ENCODE measurements at places on chromosomes 1 and 21.

GRCh38 chr1:1806890-1807289, 28.6 kb upstream of the NADK start:
- DNase-seq, result no peak

DNA sequence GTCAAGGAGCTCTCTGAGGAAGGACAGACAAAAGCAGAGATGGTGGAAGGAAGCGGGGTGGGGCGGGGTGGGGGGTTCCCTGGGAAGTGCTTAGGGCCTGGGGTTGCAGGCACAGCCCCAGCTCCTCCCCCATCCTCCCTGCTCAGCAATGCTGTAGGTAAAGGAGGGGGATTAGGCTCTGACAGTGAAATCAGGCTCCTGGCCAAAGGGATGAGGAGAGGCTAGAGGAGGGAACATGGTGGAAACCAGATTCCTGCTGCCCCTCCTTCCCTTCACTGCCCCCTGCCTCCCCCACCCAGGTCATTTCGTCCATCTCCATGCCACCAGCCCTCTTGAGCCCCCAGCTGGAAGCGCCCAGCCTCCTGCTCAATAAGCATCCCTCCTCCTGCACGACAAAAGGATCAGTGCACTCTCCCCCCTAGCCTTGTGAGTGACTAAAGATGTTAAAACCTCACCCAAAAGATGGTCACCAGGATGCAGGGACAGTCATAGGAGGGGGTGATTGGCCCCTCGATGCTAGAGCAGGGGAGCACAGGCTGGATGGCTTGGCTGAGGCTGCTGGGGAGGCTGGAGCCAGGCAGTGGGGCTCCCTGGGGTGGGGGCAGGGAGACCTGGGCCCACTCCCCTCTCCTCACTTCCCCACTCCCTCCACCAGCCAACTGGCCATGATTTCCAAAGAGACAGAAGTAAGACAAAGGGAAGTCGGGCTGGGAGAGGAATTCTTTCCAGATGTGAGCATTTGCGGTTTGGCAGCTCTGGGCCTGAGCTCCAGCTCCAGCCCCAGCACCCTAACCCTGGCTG, 2.2 kb upstream of the CRABP2 start:
- no peak for DNase-seq

- DNase-seq, result no peak
Observed at GRCh38 chr21:42455196-42455595, 40.8 kb downstream of the RSPH1 start.

- DNase-seq, result no peak
Observed at GRCh38 chr1:6523566-6523965, 30.7 kb downstream of the NOL9 start.

DNA sequence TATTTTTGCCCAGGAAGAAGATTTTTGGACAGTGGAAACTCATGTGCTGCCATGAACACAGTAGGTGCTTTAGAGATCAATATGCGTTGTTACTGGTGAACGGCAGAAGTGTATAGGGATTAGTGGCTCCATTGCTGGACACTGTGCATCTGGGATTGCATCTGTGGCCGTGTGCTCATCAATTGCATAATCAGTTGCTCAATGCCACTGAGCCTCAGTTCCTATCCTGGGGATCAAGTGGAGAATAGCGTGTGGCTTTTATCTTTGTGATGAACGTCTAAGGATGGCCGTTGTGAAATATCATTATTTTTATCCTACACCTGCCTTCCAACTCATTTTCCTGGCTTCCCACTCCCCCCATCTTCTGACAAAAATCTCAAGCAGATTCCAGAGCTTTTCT, 5.4 kb downstream of the TNN start:
- DNase-seq, result no peak

- DNase-seq, result no peak
Observed at GRCh38 chr1:68181165-68181556, 51.2 kb downstream of the WLS start.

DNA sequence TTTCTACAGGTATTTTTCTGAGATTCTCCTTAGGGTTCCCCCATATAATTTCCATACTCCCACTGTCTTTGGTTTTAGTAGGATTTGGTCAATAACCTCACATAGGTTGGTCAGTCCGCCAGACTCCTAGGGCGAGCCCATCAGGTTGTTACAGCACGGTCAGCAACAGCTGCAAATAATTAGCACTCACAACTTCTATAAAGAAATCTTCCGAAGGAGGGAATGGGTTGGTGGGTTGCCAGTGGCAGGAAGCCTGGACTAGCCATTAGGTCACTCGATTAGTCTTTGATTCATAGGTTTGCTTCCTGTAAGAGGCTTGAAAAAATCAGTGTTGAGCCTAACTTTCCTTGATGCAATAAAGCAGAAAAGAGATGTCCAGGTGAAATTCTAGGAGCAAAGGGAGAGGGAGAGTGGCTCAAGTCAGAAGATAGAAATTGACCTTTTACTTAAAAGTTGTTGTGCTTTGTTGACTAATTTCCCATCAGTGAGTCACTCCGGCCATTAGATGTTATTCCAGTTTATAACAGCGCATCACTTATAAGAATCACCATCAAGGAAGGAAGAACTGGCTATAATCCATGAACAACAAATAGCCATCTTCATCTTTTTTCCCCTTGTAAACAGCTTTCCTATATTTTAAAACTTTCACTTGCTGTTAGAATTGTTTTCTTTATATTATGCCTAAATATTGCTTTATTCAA, 88.3 kb downstream of the TPR start:
- no peak for DNase-seq

DNA sequence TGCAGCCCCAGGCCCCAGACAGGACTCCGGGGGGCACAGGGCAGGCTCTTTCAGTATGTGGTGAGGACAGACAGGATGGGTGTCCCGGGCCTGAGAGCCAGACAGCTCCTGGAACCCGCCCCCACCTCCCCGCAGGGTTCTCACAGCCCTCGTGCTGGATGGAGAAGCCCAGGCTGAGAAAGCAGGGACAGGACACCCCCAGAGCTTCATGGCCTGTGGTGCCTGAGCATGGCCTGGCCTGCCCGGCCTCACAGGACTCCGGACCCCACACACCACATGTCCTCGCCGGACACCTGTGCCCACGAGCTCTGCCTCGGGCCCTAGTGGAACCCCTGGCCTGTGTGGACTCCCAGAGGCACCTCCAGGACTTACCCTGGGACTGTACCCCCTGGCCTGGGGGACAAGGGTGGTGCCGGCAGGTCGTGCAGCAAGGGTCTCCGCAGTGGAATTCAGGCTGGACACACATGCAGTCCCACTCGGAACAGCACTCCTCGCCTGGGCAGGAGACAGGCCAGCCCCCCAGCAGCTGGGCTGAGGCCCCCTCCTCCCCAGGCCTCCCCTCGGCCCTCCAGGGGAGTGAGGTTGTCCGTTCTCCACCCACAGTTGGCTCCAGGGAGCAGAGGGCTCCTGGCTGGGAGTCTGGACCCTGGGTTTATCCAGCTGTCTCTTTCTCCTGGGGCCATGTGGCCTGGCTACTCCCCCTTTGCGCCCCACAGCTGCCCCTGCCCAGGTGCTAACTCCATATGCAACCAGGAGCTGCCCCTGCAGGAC, 1.2 kb downstream of the TNFRSF18 start:
- no peak for DNase-seq

DNA sequence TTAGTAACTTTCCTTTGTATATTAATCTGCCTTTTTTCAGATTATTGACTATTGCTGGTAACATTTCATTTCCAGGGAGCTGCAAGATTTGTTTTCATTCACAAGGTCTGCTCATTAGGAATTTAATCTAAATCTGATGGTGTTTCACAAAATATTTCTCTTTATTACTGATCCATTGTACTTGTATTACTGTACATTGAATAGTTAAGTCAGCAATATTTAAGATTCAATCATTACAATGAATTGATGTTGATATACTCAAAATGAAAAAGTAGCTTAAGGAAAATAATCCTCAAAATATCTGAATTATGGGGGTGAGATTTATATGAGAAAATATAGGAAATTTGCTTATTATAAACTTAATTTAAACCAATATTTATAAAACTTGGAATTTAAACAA, 308.6 kb upstream of the PBX1 start:
- no peak for DNase-seq

DNA sequence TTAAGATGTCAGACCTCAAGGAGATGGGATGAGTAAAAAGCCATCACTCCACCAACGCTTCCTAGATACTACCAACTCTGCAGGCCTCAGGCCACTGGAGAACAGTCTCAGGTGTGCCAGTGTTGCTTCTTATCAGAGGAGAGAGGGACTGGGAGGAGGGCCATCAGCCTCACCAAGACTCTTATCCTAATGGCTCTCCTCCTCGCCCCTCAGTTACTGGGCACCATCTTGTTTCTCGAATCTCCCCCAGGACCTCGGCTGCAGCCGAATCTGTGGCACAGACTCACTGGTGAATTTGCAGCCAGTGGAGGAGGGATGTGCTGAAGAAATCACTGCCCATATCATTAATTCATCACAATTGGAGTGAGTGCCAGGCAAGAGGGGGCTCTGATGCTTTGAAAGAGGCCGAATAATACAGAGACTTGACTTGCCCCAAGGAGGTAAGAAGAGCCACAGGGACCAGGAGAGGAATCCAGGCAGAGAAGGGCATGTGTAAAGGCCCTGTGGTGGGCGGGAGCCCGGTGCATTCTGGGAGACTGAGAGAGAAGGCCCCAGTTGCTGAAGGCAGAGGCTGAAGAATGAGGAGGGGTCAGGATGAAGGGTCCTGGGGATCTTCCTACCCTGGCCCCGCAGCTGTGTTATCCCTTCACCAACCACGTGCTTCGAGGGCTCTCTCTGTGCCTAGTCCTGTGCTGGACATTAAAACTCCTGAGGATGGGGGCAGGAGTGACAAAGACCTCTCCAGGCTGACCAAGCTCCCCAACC, 129.8 kb downstream of the PTPRU start:
- no peak for DNase-seq

GRCh38 chr1:110786802-110787327, 86.1 kb upstream of the CD53 start:
- DNase-seq, result no peak

DNA sequence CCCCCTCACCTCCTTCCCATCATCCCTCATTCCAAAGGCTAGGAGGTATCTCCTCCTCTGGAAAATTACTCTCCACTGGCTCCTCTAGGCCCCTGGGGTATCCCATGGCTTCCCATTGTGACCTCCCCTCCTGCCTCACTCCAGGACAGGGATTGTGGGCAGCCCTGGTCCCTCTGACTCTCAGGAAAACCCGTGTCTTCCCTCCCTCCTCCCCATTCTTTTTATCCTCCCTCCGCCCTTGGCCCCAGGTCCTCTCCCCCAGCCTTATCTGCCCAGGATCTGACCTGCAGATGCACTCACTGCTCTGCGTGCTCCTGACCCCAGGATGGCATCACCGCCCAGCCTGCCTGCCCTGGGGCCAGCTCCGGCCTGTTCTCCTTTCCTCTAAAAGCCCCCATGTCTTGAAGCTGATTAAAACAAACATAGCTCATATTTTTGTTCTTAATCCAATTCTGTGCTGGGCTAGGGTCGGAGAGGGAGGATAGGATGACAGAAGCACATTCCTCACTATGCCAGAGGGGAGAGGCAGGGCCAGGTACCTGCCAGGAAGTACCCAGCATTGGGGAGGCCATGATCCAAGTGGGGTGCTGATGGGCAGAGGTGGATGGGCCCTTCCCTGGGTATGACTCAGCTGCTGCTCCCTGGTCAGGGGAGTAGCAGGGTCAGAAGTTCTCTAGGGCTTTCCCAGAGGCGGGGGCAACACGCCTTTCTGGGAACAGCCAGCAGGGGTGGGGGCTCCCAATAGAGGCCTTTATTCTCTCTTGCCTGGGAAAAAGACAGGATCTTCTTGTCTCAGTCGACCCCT, 13.8 kb upstream of the UBL4B start:
- no peak for DNase-seq

GRCh38 chr1:114099268-114099667, 54.4 kb downstream of the SYT6 start:
- no peak for DNase-seq

Measured in activated gamma-delta T cell treated with anti-CD3 and anti-CD28 coated beads, Interleukin-2, amount 50 U/mL, for 16 hours (primary cell).